ENCODE measurements at places on chromosomes 7 and 10. TPM values are rescaled to one million over a fixed set of nuclear protein-coding genes. Genes with fewer than 3 reads are reported as not detected.

GRCh38 chr7:22864855-22865601, 42.4 kb upstream of the TOMM7 start:
- no peak for DNase-seq

Gene ANAPC16
- 453 TPM for polyA plus RNA-seq

DNA sequence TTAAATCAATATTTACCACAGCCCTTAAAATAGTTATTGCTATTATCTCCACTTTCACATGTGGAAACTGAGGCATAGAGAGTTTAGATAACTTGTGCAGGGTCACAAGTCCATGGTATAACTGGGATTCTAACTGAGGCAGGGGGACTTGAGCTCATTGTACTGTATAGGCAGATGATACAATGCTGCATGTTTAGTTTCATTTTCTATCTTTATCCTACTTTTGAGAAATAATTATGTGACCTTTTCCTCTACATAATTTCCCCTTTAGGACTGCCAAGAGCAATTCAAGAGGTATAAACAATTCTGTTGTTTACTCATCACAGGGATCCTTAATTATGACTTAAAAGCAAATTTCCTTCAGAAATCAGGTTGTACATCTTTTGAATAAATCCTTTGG, 193.1 kb downstream of the SUGCT start:
- no peak for DNase-seq

- no peak for DNase-seq
Measured at GRCh38 chr7:126685018-126685573, 567.6 kb downstream of the GRM8 start.

Gene OPN1SW
- not detected for polyA plus RNA-seq

- no peak for DNase-seq
Measured at GRCh38 chr10:70514591-70514990, 36.0 kb downstream of the PALD1 start.

- no peak for DNase-seq
Measured at GRCh38 chr10:97444212-97444611, 1.6 kb downstream of the EXOSC1 start.

Gene TLX1
- not detected for polyA plus RNA-seq

Gene INHBA
- polyA plus RNA-seq, result not detected

DNA sequence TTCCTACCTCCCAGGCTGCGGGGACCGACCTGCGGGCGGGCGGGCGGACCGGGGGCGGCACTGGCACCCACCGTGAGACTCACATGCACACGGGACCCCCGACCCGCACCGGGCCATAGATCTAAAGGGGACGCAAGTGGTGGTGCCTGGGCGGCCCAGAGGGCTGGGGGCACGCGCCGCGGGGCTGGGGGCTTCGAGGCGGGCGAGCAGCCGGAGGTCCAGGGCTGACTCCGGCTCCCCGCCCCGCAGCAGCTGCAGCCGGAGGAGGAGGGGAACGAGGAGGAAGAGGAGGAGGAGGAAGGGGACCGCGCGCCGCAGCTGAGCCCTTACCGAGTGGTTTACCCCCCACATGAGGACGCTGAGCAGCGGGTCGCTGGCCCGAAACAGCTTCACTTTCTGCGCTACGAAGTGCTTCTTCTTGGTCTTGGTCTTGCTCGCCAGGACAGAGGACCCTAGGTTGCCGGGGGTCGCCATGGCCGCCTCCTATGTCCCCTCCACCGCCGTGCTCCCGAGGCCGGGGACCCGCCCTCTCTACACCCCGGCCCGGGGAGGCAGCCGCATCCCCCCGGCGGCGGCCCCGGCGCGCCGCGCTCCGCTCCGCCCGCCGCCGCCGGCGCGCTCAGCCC, 412 bp downstream of the PIP4K2A start:
- DNase-seq, result peak; percentile 59

Gene SPDYE16
- polyA plus RNA-seq, result not detected

- DNase-seq, result no peak
Measured at GRCh38 chr10:114316744-114317143, 77.7 kb downstream of the VWA2 start.

Gene FAM204A
- polyA plus RNA-seq, result 123 TPM

- no peak for DNase-seq
Measured at GRCh38 chr7:102836191-102836919, 76.4 kb upstream of the LRRC17 start.

All from naive thymus-derived CD8-positive, alpha-beta T cell (primary cell).